Liver (tissue), 10 donors: ENCODE measurements at places on chromosomes 7 and 10. TPM values are rescaled to one million over a fixed set of nuclear protein-coding genes. Genes with fewer than 3 reads are reported as not detected.
A peak's percentile ranks its signal among the peaks of the same experiment; 100 is the strongest.

TMEM236 gene
- 0.28 TPM for total RNA-seq

DNA sequence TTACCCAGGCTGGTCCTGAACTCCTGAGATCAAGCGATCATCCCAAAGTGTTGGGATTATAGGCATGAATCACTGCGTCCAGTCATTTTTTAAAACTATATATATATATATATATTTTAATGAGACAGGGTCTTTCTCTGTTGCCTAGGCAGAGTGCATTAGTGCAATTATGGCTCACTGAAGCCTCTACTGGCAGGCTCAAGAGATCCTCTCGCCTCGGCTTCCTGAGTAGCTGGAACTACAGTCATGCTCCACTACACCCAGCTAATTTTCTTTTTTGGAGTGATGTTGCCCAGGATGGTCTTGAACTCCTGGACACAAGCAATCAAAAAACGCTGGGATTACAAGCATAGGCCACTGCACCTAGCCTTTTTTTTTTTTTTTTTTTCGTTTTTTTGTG is 55.3 kb upstream of the KAT6B start:
- DNase-seq, result no peak
- H3K4me1 ChIP-seq, result no peaks in the 10 kb centered on the region
- H3K4me3 ChIP-seq, result no peak overlapping the region

DNA sequence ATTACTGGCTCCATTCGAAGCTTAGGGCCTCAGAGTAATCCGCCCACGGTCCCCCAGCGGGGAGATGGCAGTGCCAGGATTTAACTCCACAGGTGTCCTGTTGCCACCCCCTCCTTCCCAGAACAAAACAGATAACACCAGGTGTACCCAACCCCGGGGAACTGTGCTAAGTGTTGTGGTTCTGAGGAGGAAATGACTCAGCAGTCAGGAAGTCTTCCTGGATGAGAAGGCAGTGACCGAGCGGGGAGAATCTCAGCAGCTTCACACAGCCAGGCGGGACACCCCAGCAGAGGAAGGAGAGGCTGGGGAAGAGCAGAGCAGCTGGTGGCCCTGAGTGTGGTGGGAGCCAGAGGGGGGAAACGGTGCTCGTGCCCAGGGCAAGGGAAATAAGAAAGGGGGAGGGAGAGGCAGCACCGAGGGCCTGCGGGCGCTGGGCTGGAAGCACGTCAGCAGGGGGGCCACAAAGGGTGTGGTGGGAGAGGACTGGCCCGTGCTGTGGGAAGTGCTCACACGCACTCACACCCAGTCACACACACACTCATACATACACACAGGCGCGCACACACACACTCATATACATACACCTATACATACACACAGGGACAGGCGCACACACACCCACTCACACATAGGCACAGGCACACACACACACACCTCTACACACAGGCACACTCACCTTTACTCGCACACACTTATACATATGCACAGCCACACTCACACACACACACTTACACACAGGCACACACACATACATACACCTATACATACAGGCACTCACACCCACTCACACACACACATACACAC is 59.8 kb upstream of the CHST15 start:
- H3K36me3 ChIP-seq, result no peaks in the 10 kb centered on the region
- no peaks in the 10 kb centered on the region for H3K27me3 ChIP-seq
- no peak for DNase-seq
- peaks cover 10% of the 10 kb centered on the region for H3K4me1 ChIP-seq
- no peak overlapping the region for H3K4me3 ChIP-seq
- H3K27ac ChIP-seq, result peak overlapping the region; percentile 32

- H3K36me3 ChIP-seq, result no peaks in the 10 kb centered on the region
- H3K4me1 ChIP-seq, result no peaks in the 10 kb centered on the region
- DNase-seq, result no peak
These were observed 19.6 kb upstream of the SMNDC1 start for GRCh38 chr10:110324201-110324804.

GSDME gene
- total RNA-seq, result 4.0 TPM

- H3K36me3 ChIP-seq, result no peaks in the 10 kb centered on the region
- DNase-seq, result no peak
- no peak overlapping the region for H3K27ac ChIP-seq
These were observed 121.1 kb upstream of the ZEB1 start for GRCh38 chr10:31197886-31198285.

- H3K27me3 ChIP-seq, result no peaks in the 10 kb centered on the region
- no peak overlapping the region for H3K4me3 ChIP-seq
- no peak for DNase-seq
- no peaks in the 10 kb centered on the region for H3K36me3 ChIP-seq
- H3K4me1 ChIP-seq, result peaks cover 71% of the 10 kb centered on the region
- no peak overlapping the region for H3K27ac ChIP-seq
These were observed 21.5 kb downstream of the ZMIZ1 start for GRCh38 chr10:79090134-79090803.
